Left renal pelvis (tissue), 4 donors: ENCODE measurements at places on chromosomes 2 and 18. TPM values are rescaled to one million over a fixed set of nuclear protein-coding genes. Genes with fewer than 3 reads are reported as not detected.

TDRD15 gene
- not detected for polyA plus RNA-seq

COL6A3 gene
- 266 TPM for polyA plus RNA-seq

FAP gene
- 10.9 TPM for polyA plus RNA-seq

TANC1 gene
- polyA plus RNA-seq = 60.1 TPM

VRK2 gene
- polyA plus RNA-seq = 18.5 TPM

REL gene
- 8.2 TPM for polyA plus RNA-seq

WDR7 gene
- 11.1 TPM for polyA plus RNA-seq

SLC8A1 gene
- 66.4 TPM for polyA plus RNA-seq

TMEM178A gene
- 95.9 TPM for polyA plus RNA-seq

SLC14A1 gene
- 4.5 TPM for polyA plus RNA-seq

NEU2 gene
- not detected for polyA plus RNA-seq

TNFAIP6 gene
- 32.4 TPM for polyA plus RNA-seq

FLACC1 gene
- 2.3 TPM for polyA plus RNA-seq

PLGLB1 gene
- 5.4 TPM for polyA plus RNA-seq

COL4A4 gene
- 44.3 TPM for polyA plus RNA-seq

PROC gene
- polyA plus RNA-seq = 5.8 TPM

RAMP1 gene
- polyA plus RNA-seq = 3.2 TPM

SGPP2 gene
- polyA plus RNA-seq = 24.1 TPM

MARS2 gene
- polyA plus RNA-seq = 7.0 TPM

EFR3B gene
- 6.4 TPM for polyA plus RNA-seq

ANKRD29 gene
- 1.0 TPM for polyA plus RNA-seq

CERKL gene
- 57.9 TPM for polyA plus RNA-seq

EDAR gene
- 3.2 TPM for polyA plus RNA-seq

CYTIP gene
- polyA plus RNA-seq = 2.3 TPM

MGAT5 gene
- polyA plus RNA-seq = 40.5 TPM

TMEFF2 gene
- 14.1 TPM for polyA plus RNA-seq

TGFA gene
- polyA plus RNA-seq = 16.2 TPM
